A549 (cell line): ENCODE measurements at places on chromosomes 3 and 15. TPM values are rescaled to one million over a fixed set of nuclear protein-coding genes. Genes with fewer than 3 reads are reported as not detected.

Gene RLBP1
- not detected in 3 replicates for polyA plus RNA-seq

DNA sequence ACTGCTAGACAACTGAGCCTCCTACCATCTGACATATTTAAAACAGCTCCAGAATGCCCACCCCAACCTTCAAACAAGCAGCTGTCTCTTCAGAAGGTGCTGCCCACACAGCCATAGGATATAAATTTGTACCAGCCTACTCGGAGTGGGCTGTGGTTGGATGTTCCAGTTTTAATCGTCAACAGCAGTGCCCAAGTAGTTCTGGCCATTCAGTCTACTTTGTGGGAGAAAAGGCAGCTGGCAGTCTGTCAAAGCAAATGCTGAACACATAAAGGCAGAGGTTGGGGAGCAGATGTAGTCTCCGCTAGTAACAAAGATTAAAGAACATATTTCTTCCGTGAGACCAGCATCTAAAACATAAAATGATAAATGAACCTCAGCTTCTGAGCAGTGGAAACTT lies 15.9 kb upstream of the ERC2 start:
- DNase-seq, result no peak

GRCh38 chr15:95032156-95032555 lies 800.8 kb downstream of the MCTP2 start:
- DNase-seq, result no peak

Gene MRPS22
- polyA plus RNA-seq, result 47.3 to 56.4 TPM (median 49.6 TPM) in 3 replicates

GRCh38 chr3:176953106-176954060 lies 243.9 kb downstream of the TBL1XR1 start:
- DNase-seq, result no peak

GRCh38 chr15:74809956-74810355 lies 2.7 kb upstream of the LMAN1L start:
- no peak for DNase-seq

Gene GOLGA6L10
- polyA plus RNA-seq, result 0.62 to 1.1 TPM (median 0.98 TPM) in 3 replicates

Gene RARRES1
- 8.5 to 16.6 TPM (median 10.9 TPM) in 3 replicates for polyA plus RNA-seq

DNA sequence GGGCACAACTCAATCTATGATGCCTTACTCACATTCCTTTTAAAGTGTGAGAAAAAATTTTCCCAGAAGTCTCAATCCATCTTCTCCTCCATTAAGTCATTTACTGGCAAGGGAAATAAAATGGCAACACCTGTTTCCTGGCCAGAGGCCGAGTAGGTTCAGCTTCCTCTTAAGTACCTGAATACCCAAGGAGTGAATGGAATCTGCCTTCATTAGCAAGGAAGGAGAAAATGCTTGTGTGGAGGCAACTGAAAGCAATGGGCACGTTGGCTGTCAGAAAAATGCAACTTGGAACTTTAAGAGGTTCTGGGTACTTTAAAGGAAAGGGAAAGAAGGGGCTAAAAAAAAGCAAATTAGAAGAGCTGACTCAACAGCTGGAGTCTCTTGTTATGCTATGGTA lies 423.6 kb upstream of the ARL6 start:
- DNase-seq, result no peak

GRCh38 chr15:90711842-90712241 lies 5.3 kb upstream of the BLM start:
- no peak for DNase-seq

Gene GOLGA8N
- polyA plus RNA-seq, result 3.0 to 3.9 TPM (median 3.0 TPM) in 3 replicates

- peak; percentile 28 for DNase-seq
Measured at GRCh38 chr15:58043192-58043903, 22.2 kb downstream of the ALDH1A2 start.

GRCh38 chr3:33064929-33065328 lies 32.0 kb downstream of the GLB1 start:
- DNase-seq, result peak; percentile 10

- DNase-seq, result no peak
Measured at GRCh38 chr3:177878957-177879356, 657.3 kb upstream of the KCNMB2 start.

GRCh38 chr15:49715211-49715610 lies 94.4 kb downstream of the DTWD1 start:
- no peak for DNase-seq

DNA sequence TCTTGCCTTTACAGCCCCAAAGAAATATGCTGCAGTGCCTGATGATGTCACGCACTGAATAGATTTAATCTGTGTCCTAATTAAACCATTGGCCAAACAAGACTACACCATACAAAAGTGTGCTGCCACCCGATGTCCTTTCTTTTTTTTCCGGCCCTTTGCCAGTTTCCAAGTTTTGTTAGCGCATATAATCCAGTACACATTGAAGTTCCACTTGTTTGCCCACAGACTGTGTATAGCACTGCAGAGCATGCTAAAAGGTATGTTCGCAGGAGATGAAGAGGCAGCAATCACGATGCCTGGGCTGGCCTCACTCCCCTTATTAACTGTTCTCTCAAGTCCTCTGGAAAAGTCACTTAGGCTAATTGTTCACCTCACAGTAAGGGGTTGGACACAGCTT lies 26.8 kb downstream of the MRPS25 start:
- DNase-seq, result no peak

GRCh38 chr15:99123713-99124451 lies 19.0 kb downstream of the SYNM start:
- peak; percentile 92 for DNase-seq

DNA sequence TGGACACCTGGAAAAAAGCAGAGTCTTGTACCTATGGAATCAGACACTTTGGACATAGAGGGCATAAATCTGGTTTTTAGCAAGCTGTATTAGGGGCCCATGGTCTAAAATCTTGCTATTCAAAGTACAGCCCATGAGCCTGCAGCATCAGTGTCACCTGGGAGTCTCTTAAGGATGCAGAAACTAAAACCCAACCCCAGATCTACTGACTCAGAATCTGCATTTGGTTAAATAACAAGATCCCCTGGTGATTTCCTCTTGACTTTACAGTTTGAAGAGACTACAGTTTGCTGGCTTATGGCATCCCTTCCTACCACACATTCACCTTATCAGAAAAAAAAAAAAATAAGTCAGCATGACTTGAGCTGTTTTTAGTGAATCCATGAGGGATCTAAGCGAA lies 74.9 kb upstream of the NR2F2 start:
- DNase-seq, result no peak

GRCh38 chr15:71780115-71780976 lies 30.0 kb upstream of the NR2E3 start:
- peak; percentile 84 for DNase-seq

GRCh38 chr15:71306538-71306937 lies 191.3 kb downstream of the THSD4 start:
- DNase-seq, result no peak

DNA sequence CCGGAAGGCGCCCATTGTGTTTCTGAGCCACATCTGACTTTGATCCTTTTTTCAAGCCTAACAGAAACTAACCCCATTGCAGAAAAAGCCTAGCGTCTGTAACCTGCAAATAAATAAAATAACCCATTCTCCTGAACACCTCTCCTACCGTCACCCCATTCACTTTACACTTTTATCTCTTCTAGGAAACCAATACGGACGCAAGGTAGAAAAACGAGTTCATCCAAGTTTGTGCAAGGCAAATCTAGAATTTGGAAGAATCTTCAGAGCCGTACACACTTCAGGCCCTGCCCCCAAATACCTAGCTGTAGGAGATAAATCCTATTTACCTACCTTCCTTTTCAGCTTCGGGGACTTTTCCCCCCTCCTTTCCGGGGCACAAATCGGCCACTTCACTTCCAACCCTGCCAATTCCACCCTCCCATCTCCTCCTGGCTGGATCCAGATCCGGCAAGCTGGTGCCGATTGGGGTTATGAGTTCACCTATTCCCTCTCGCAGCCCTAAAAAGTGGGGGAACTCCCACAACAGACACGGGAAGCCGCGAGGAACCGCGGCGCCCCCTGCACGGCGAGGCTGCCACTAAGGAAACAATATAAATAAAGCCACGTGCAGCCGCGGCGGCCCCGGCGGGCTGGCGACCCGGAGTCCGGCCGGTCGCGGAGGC lies 987 bp downstream of the PRTG start:
- DNase-seq, result peak; percentile 37

Gene UROC1
- not detected in 3 replicates for polyA plus RNA-seq

Gene KBTBD8
- polyA plus RNA-seq, result 0.53 to 0.66 TPM (median 0.61 TPM) in 3 replicates

GRCh38 chr3:118936811-118937210 lies 97.8 kb downstream of the IGSF11 start:
- DNase-seq, result no peak
